ENCODE measurements at places on chromosomes 5 and 9.

DNA sequence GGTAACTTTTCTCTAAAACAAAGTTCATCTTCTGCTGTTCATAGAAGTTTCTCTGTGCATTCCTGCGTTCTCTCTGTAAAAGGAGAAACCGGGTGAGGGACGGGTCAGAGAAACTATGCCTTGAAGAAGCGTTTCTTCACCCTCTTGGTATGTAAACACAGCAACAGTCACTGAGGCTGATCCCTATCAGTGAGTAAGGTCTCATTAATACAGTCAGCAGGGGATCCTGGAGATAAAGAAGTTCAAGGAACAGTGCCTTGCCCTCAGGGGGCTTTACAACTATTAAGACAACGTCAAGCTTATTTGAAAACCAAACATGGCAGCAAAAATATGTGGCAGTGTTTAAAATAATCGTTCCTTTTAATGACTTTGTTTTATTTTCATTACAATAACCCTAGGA, 202.9 kb upstream of the IL12B start:
- no peak for DNase-seq

DNA sequence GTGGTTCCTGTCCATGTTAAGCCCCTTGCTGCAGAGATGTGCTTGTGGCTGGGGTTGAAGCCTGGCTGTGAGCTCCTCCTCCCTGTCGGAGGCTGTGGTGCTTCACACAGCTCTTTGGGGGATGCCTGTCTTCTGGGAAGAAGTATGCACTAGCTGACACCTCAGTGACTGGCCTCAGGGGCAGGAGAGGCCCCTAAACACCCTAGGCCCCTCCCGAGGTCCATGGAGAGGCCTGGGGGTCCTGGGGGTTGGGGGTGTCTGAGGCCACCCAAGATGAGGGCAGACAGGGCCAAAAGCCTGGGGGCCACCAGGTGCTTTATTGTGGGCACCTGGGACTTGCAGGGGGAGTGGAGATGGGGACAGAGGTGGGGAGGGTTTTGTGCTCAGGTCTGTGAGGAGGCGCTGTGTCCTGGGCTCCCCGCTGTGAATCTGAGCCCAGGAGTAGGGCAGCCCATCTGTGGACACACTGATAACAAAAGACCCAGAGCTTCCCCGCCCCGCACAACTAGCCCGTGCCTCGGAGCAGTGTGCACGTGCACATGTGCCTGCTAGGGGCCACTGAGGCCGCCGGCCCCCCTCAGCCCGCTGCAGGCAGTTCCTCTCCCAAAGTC, 92.0 kb downstream of the PHF2 start:
- no peak for DNase-seq

- no peak for DNase-seq
These were observed 71.1 kb downstream of the ALDH7A1 start for GRCh38 chr5:126523818-126524510.

GRCh38 chr5:145925353-145925752, 11.0 kb upstream of the SH3RF2 start:
- no peak for DNase-seq

All from OCI-LY7 (cell line).